Activated CD8-positive, alpha-beta memory T cell treated with anti-CD3 and anti-CD28 coated beads for 48 hours (primary cell): ENCODE measurements at places on chromosomes 12 and 14.

DNA sequence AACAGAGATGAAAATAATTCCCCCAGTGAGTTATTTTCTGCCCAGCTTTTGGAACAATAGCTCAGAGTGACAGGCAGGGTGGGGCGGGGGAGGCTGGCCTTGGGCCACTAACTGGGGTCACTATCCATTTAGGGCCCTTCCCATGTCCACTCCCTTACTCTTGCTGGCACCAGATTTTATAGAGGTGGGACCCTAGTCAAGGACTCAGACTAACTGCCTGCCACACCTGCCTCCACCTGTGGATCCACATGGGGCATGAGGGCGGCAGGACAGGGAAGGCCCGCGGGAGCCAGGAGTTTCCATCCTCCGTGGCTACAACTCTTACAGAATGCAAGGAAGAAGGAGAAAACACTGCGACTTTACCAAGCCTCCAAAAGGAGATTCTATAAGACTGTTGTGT is 10.1 kb downstream of the VDR start:
- DNase-seq, result no peak

DNA sequence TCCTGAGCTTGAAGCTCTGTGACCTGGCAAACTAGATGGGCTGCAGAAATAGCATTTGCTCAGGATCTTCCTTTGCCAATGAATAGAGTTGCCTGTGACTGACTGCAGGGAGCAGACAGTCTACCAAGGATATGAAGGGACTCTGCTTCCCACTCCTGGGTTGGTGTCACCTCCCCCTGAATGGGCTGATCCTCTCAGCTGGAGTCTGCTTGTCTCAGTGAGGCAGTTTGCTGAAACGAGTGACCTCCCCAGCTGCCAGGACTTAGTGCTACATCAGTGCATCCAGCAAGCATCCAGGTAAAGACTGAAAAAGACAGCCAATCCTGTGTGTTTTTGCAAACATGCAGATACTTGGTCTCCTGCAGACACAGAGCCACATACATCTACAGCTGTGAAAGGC is 28.5 kb downstream of the PAH start:
- no peak for DNase-seq

- no peak for DNase-seq
Observed at GRCh38 chr14:74952697-74953484, 2.5 kb downstream of the PGF start.

- no peak for DNase-seq
Observed at GRCh38 chr12:39905152-39905551, 200.7 kb downstream of the SLC2A13 start.

GRCh38 chr14:102775855-102776760 is 1.1 kb upstream of the TRAF3 start:
- DNase-seq, result no peak

GRCh38 chr12:116266631-116267349 is 10.7 kb downstream of the MED13L start:
- no peak for DNase-seq

GRCh38 chr12:80709811-80710726 is 2.6 kb downstream of the MYF6 start:
- no peak for DNase-seq

- no peak for DNase-seq
Observed at GRCh38 chr12:46457958-46458357, 85.4 kb upstream of the SLC38A2 start.

DNA sequence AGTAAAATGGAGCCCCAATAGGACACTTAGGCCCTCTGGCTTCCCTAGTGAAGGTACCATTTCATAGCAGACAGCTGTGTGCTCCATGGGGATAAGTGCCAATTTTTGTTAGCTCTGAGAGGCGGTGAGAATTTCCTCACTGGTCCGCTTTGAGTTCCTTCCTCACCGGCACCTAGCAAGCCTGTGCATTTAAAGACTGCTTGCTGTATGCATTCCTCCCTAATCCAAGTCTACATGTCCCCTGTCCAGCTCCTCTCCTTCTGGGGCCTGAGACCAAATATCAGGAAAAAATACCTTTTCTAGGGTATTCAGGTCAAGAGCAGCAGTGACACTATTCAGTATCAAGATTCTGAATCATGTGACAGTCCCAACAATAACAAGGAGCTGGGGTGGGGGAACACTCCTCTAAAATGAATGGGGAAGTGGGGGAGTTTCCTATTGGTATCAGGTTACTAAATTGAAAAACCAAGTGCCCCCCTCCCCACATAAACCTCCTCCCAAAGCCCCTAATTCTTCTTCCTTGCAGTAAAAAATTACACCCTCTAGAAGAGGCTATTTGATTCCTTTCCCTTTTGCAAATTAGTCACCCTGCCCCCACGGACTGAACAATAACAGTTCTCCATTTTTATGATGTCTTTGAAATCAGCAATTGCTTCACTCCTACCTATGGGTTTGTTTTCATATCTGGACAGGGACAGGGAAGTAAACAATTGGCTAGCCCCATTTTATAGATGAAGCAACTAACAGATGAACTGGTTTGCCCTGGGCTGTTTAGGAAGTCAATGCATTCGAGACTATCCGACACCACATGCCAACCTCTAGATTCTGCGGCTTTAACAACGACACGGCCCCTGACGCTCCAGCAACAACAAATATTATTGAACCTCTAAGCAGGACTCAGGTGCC is 28.9 kb downstream of the BCL11B start:
- no peak for DNase-seq

DNA sequence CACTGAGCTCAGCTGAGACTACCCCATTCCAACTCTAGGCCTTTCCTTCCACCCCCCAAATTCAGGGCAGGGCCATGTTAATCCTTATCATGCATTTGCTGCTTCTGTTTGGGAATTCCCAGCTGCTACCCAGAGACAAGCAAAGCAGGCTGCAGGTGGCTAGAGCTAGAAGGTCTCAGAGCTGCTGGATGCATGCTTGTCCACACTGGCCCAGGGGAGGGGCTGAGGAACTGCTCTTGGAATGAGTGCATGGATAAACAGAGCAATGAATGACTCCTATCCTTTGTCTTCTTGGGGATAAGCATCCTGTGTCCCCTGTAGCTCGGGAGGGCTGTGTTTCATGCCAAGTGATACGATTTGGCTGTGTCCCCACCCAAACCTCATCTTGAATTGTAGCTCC is 136.8 kb upstream of the NOS1 start:
- no peak for DNase-seq

- no peak for DNase-seq
Observed at GRCh38 chr14:104217486-104218360, 79.3 kb downstream of the KIF26A start.

DNA sequence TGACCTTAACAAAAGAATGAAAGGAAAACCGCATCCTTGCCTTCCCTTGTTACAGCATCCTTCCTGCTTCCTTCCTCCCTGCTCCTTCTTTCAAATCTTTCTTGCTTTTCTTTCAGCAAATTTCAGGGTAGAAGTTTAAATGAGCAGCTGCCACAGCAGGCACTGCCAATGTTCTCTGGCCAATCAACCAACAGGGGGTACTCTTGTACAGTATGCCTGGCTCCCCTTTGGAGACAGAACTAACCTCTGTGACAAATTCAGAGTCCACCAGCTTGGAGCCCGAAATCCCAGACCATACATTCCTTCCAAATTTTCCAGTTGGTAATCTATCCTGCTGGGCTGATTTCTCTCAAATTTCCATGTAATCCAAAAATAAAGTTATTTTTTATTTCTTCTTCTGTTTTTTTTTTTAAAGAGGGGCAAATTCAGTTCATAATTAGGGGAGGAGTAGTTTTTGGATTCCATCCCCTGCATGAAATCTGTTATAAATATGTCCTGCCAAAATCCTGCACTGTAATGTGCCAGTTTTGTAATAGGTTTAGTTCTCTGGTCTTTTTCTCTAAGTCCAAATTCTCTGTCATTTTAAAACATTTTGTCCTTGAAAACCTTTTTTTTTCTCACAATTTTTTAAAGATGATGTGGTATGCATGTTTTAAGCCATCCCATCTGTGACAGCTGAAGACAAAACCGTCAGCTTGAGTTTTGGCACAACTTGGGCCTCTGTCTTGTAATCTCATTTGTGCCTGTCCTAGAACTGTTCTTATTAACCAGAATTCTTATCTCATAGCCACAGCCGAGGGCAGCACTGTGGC is 610.0 kb upstream of the LMO3 start:
- DNase-seq, result no peak

GRCh38 chr14:23588884-23589598 is 10.5 kb upstream of the JPH4 start:
- peak; percentile 57 for DNase-seq

DNA sequence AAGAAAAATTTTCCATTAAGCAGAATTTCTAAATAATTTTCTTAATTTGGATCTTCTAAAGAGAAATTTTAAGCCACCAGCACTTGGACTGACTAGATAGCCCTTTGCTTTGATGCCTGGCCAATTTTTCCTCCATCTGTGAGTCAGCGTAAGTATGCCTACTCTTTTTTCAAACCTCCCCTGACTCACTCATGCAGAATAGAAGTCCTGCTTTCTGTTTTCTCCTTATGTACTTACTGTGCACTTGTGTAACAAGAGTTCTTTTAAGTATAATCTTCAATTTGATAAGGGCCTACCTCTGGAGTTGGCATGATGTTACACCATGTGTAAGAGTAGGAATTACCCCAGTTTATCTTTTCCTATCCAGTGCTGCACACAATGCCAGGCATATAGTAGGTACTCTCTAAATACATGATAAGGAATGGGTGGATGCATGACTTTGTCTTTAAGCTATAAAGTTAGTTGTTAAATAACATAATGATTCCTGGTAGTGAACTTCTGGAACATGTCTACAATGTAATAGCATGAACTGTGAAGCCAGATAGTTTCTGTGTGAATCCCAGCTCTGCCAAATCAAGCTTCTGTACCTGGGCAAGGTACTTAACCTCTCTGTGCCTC is 329.6 kb downstream of the TMTC2 start:
- DNase-seq, result no peak

GRCh38 chr12:1566449-1567135 is 27.8 kb downstream of the FBXL14 start:
- DNase-seq, result no peak

DNA sequence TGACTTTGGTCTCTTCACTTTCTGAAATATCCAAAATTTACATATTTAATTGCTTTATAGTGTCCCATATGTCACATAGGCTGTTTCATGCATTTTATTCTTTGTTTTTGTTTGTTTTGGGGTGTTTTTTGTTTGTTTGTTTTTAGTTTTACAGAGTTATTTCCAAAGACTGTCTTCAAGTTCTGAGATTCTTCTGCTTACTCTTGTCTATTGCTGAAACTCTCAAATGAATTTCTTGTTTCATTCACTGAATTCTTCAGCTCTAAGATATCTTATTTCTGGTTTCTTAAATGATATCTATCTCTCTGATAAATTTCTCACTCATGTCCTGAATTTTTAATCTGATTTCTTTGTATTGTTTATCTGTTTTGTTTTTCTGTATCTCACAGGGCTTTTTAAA is 412.0 kb upstream of the ATP2B1 start:
- no peak for DNase-seq

- DNase-seq, result no peak
Observed at GRCh38 chr12:23503544-23503943, 445.9 kb downstream of the SOX5 start.

- DNase-seq, result no peak
Observed at GRCh38 chr14:50335989-50336824, 24.1 kb downstream of the DMAC2L start.

- no peak for DNase-seq
Observed at GRCh38 chr12:121475279-121475678, 75.4 kb downstream of the RNF34 start.

DNA sequence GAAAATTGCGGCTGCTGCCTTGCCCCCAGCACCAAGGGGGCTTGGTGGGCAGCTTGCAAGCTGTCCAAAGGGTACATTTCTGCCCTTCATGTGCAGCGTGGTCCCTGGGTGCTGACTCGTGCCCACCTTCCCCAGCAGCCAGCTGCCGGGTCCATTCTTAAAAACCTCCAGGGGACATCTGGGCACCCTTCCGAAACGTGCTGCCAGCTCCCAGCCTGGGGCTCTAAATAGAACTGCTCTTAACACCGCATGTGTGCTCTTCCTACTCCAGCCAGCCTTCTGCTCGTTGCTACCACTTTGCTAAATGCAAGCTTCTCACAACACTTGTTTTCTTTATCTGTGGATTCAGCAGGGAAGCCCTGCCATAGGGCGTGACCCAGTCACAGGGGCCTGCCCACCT is 66.0 kb downstream of the RIMBP2 start:
- DNase-seq, result no peak

DNA sequence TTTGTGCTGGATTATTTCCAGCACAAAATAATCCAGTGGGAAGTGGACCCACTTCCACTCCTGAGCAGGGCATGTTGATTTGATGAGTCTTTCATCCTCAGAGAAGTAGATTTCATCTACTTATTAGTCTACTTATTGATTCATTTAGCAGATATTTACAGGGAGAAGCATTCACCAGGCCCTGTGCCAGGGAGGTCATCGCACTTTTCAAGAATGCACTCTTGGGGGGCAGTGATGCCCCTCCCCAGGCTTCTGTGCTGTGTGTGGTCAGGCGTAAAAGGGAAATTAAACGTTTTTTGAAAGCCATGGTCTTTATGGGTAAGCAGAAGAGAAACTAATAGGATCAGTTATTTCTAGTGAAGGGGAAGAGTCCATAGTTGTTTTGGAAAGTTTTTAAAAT is 610.7 kb upstream of the TMEM132C start:
- DNase-seq, result no peak
